ENCODE measurements at places on chromosomes 2 and 18.

GRCh38 chr2:135701442-135701841 is 40.2 kb upstream of the UBXN4 start:
- DNase-seq, result no peak

- peak; percentile 91 for DNase-seq
Measured at GRCh38 chr2:128309280-128310093, 9.2 kb downstream of the HS6ST1 start.

- DNase-seq, result no peak
Measured at GRCh38 chr2:210387074-210387473, 72.1 kb upstream of the MYL1 start.

GRCh38 chr2:147483911-147484310 is 360.9 kb upstream of the ACVR2A start:
- no peak for DNase-seq

- DNase-seq, result no peak
Measured at GRCh38 chr18:37501136-37501535, 64.5 kb downstream of the CELF4 start.

DNA sequence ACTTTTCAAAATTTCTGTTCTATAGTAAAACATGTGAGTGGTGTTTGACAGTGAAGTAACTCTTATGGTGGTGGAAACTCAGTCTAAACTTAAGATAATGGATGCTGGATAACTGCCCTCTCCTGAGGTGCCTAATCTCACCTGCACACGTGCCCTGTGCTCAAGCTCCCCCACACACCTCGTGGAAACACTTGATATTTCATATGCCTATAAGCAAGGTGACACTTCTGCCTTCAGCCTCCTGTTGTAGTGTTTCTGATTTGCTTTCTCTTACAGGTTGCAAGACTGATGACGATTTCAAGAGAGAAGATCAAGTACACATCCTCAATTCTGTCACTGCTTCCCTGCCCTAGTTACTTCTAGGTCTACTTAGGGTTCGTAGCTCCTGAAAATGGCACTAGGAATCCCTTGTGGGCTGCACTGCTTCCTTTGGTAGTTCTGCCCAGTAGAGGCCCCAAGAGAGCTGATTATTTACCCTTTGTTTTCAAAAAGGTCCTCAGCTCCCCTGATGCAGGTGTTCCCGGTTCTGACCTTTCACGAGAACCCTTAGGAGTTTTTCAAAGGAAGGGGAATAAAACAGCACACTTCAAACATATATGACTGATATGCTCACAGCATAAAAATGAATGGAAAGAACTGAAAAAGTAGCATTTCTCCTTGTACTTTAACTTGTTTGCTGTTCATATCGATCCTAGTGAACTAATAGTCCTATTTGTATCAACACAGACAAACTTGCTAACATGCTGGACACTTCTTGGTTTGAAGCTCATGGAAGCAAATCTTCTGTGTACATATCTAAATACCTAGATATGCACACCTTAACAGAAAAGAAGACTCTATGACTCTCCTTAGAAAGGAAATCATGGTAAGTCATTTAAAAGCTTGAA is 6.7 kb downstream of the CAVIN2 start:
- no peak for DNase-seq

DNA sequence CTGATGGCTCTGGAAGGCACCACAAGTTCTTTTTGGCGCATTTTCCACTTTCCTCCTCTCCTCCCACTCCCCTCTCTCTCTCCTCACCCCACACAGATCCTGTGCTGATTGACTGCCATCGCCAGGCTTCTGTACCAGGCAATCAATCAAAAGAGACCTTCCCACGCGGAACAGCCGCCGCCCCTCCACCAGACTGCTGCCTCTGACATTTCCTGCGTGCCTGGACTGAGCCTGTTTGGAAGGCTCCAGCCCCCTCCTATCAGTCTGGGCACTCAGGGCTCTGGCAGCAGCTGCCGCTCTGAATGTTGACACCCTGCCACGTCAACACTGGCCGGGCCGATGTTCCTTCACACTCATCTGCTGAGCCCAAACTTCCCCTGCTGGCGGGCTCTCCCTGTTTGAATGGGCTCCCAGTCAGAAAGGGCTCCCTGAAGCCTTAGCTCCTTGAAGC is 467.7 kb downstream of the EPHA4 start:
- peak; percentile 82 for DNase-seq

- no peak for DNase-seq
Measured at GRCh38 chr2:183533021-183533420, 408.8 kb downstream of the NUP35 start.

Measured in NCI-H69 (cell line).